ENCODE measurements at places on chromosomes 6 and 20.

DNA sequence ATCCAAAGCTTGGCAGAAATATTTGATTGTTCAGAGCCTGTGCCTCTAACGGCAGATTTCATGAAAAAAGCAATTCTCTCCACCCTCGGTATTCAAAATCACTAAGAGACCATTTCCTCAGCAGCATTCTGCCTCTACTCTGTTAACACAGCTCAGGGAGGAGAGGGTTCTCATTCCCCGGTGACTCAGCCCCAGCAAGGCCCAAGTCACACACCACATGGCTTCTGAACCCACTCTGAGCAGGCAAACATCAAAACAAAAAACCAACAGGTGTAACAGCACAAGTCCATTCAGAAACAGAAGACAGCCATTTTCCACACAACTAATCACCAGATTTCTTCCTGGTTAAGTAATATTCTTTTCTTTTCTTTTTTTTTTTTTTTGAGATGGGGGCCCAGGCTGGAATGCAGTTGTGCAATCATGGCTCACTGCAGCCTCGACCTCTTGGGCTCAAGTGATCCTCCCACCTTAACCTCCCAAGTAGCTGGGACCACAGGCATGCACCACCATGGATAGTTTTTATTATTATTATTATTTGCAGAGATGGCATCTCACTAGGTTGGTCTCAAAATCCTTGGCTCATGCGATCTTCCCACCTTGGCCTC lies 55.4 kb downstream of the GFOD1 start:
- DNase-seq = no peak

- DNase-seq = no peak
Observed at GRCh38 chr6:54132587-54132986, 21.3 kb downstream of the MLIP start.

- no peak for DNase-seq
Observed at GRCh38 chr6:89278956-89279355, 36.1 kb downstream of the GABRR2 start.

GRCh38 chr6:167342879-167343610 lies 18.2 kb downstream of the TTLL2 start:
- DNase-seq = no peak

GRCh38 chr20:16517946-16518783 lies 55.1 kb downstream of the KIF16B start:
- DNase-seq = peak; percentile 38
